Gastrocnemius medialis (tissue), 4 donors: ENCODE measurements at places on chromosomes 1 and 21. TPM values are rescaled to one million over a fixed set of nuclear protein-coding genes. Genes with fewer than 3 reads are reported as not detected.

DNA sequence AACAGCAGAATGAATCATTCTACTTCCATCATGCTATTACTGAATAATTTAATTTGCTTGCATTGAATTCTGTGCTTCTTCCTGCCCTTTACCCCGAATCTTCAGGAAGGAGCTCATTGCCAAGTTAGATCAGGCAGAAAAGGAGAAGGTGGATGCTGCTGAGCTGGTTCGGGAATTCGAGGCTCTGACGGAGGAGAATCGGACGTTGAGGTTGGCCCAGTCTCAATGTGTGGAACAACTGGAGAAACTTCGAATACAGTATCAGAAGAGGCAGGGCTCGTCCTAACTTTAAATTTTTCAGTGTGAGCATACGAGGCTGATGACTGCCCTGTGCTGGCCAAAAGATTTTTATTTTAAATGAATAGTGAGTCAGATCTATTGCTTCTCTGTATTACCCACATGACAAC lies 44.2 kb downstream of the MAP3K7CL start:
- no peaks in the 10 kb centered on the region for H3K27me3 ChIP-seq
- H3K4me3 ChIP-seq: no peak overlapping the region
- H3K27ac ChIP-seq: no peak overlapping the region
- no peak for DNase-seq
- no peaks in the 10 kb centered on the region for H3K36me3 ChIP-seq

DNA sequence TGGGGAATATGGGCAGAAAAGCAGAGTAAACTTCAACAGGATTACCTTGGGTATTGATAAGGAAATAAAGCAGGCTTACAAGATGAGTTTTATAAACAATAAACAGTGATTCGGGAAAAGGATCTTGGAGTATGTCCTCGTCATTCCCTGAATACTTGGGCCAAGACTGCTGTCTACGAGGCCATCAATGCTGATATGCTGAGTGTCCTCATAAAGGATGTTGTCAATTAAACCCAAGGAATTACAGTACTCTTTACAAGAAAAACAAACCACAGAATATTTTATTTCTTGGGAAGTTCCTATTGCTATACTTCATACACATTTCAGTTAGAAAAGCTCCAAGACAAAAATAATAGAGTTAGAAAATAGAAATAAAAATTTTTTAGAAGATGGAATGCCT lies 34.9 kb downstream of the ATP1B1 start:
- peaks cover 27% of the 10 kb centered on the region for H3K4me1 ChIP-seq
- H3K36me3 ChIP-seq: no peaks in the 10 kb centered on the region
- DNase-seq: no peak
- no peak overlapping the region for H3K27ac ChIP-seq
- no peaks in the 10 kb centered on the region for H3K27me3 ChIP-seq

Gene RHD
- not detected for total RNA-seq

Gene C1QB
- total RNA-seq: 97.2 TPM

- no peak overlapping the region for H3K4me3 ChIP-seq
- no peaks in the 10 kb centered on the region for H3K36me3 ChIP-seq
- no peak overlapping the region for H3K27ac ChIP-seq
- peaks cover 15% of the 10 kb centered on the region for H3K27me3 ChIP-seq
- H3K4me1 ChIP-seq: no peaks in the 10 kb centered on the region
These were observed 168.7 kb downstream of the RRAGC start for GRCh38 chr1:38690790-38691449.
